ENCODE measurements at places on chromosomes 11 and 22.

DNA sequence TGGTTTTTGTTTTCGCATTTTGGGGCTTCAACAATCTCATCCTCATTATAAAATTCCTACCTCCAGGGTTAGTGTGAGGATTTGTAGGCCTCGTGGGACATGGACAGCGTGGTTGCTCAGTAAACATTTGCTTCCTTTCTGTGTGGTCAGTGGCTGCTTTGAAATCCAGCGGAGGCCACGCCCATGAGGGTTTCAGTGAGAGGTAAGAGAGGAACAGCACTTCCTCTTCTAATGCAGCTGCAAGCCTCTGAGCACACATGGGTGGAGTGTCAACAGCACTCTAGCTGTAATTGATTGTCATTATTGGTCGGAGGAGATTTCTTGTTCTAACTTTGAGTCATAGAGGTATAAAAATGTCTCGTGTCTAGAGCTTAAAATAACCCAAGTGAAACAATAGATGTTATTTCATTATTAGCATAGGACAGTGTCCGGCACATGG lies 6.0 kb upstream of the ARHGAP42 start:
- peak; percentile 15 for DNase-seq

DNA sequence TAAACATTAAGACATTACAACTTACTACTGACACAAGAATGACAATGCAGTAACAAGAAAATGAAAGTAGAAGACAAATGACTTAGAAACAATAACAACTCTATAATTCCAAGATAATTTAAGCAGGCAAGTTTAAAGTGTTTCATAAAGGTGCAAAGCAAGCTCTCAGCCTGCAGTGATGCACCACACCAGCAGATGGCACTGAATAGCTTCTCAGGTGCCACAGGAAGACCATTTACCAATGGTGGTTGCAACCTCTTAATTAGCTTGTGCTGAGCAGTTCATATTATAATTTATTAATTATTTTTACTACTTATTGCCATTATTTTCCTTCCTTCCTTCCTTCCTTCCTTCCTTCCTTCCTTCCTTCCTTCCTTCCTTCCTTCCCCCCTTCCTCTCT lies 60.6 kb downstream of the NXPE2 start:
- DNase-seq: peak; percentile 1

GRCh38 chr11:16125796-16126195 lies 230.6 kb downstream of the SOX6 start:
- DNase-seq: no peak

GRCh38 chr11:79276736-79277325 lies 164.0 kb downstream of the TENM4 start:
- no peak for DNase-seq

DNA sequence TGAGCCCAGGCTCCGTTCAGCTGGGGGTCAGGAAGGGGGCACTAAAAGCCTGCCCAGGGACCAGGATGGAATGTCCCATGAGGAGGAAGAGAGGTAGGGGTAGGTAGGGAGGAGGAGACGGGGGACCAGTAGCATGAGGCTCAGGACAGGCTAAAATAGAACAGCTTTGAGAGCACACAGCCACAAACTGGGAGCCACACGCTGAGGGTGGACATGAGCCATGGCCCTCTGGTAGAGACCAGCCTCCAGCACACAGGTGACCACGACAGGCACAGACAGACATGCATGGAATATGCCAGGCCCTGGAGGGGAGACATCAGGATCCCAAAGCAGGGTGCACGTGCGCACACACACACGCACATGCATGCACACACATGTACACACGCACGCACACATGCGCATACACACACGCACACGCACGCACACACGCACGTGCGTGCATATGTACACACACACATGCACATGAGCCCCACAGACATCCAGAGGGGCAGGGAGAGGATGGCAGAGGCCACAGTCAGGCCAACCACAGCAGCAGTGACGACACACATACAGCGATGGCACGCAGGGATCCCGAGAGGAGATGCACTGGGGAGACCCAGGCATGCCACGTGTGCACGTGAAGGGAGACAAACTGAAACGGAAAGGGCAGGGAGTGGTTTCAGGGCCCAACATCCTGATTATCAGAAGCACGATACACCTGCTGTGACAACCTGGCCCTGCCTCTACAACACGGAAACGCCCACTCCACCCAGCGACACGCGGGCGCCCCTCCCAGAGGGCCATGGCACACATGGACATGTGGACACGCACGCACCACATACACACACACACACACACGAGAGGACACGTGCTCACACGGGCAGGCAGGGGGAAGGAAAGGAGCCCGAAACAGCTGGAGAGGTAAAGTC lies 25.7 kb downstream of the LRRC10B start:
- DNase-seq: no peak

DNA sequence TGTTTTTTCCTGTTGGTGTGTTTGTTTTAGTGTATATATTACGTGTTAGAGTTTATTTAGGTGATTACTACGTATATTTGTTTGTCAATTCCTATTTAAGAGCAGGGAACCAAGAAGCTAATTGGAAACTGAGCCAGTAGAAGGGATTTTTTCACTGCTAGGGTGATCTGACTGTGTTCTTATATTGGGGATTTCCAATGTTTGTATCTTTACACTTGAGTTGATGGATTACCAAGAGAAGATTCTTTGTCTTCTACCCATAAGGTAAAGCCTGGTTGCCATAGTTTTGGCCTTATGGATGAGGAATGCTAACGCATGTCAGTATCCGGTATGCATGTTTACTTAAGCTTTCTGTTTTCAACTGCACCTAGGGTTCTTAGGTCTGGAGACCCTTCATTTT lies 35.6 kb downstream of the SIK2 start:
- no peak for DNase-seq

- no peak for DNase-seq
Measured at GRCh38 chr11:43788421-43788820, 92.2 kb upstream of the ALKBH3 start.

DNA sequence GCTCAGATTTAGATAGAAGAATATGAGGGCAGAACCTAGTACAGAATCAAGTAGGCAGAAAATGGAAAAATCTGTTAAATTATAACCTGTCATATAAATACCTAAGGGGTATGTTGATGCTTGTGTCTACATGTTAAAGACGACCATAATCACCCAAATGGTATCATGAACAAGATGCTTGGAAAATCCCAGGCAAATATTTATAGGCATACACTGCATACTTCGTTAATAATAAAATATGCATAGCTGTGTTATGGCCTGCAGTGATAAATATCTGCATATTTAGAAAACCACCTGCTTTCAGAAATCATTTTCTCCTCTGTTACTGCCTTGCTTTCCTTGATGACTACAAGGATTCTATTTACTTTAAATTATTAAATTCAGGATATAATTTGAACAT lies 18.9 kb upstream of the DDX10 start:
- no peak for DNase-seq

DNA sequence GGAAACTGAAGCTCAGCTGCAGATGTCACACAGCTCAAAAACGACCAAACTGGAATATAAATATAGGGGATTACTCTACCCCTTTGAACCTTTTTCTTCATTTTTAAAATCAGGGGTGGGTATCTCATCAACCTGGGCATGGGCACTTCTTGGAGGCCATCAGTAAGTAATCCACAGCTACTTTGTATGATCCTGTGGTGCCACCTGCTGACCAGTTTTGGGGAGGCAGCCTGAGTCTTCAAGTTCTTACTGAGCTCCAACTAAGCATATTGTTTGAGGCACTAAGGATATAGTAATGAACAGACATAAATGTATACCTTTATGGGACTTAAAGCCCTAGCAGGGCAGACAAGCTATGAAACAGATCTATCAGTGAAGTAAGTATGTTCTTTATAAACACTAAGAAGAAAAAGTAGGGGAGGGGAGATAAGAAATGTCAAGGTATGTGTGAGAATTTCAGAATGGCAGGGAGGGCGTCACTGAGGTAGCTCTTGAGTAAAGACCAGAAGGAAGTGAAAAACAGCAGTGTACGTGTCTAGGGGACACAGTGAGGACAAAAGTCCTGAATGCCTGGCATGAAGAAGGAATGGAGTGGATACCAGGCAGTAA lies 18.4 kb downstream of the TUB start:
- no peak for DNase-seq
